ENCODE measurements at places on chromosomes 1 and 21.

GRCh38 chr1:167706931-167707877 is 14.6 kb upstream of the MPZL1 start:
- no peak for DNase-seq

- DNase-seq, result no peak
Observed at GRCh38 chr1:39501666-39502065, 10.2 kb downstream of the BMP8A start.

DNA sequence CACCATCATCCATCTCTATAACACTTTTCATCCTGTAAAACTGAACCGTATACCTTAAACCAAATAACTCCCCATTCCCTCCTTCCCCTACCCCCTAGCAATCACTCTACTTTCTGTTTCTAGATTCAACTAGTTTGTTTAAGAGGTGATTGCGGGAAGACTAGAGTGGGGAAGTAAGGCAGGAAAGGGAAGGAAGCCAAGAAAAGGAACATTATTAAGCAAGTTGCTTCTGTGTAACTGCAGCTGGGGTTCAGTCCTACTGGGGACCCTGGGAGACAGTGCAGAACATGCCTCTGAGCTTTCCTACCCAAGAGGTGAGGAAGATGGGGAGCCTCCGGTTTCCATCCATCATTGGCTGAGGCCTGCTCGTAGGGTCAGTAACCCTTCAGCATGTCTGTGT is 28.9 kb upstream of the H3-3A start:
- DNase-seq, result no peak

DNA sequence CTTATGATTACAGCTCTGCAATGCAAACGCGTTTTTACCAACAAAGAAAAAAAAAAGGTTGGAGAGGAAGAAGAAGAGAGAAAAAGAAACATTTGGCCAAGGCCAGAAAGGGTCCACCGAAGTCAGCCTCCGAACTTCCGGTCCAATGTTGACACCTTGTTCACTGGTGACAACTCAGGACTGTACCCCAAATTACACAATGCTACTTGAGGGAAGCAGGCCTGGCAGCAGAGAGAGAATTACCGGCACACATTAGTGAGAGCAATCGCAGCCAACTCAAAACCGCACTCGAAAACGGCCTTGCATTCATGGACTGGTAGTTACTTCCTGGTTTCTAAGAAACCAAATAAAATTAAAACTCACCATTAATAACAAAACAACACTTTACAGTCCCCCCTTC is 652.5 kb downstream of the KIF26B start:
- DNase-seq, result no peak

- no peak for DNase-seq
Observed at GRCh38 chr1:197995408-197996258, 78.5 kb downstream of the LHX9 start.

GRCh38 chr1:48027533-48027835 is 30.3 kb upstream of the TRABD2B start:
- no peak for DNase-seq

DNA sequence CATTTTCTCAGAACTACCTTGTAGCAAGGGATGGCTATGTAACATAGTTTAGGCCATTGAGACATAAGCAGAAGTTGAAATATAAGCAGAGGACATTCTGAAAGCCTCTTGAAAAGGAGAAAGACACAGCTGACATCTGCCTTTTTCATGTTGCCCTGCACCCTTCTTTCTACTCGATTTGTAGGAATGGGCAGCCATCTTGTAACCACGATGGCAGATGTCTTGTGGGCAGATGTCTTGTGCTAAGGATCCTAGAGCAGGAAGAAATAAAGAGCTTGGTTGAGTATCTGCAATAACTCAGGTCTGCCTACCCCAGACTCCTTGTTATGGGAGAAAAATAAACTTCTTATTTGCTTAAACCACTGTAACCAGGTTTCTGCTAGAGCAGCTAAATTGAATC is 351.0 kb downstream of the PDE4B start:
- no peak for DNase-seq

- no peak for DNase-seq
Observed at GRCh38 chr1:28323720-28324119, 5.1 kb upstream of the MED18 start.

DNA sequence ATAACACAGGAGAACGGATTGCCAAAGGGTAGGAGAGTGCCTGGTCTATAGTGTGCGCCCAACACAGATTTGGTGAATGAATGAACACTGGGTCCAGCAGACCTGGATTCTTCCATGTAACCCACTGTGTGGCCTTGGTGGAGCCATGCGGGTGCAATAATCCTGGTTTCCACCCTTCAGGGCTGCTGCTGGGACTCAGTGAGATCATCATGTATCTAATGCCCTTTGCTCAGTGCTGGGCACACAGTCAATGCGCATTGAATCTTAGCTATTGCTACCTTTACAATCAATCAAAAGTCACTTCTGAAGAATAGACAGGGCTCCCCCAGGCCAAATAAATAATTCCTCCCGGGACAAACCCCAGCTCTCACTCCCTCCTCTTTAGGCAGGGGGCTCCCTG is 5.8 kb upstream of the EPHA2 start:
- no peak for DNase-seq

GRCh38 chr21:42427809-42428419 is 24.2 kb downstream of the UBASH3A start:
- no peak for DNase-seq

DNA sequence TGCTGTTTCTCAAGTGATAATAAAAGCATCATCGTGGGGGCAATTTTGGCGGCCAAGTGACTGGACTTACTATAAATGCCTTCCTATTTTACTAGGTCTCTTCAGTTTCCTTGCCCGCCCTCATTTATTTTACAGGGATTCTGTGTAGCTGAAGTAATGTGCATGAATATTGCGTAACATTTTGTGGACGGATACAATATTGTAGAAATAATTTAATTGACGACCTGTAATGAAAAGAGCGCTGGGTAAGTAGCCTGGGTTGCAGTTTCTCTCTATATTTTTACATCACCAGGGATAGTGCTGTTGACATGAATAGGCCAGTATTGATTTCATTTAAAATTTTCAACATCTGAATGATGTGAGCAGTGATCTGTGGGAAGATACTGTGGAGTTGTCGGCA is 28.1 kb upstream of the LMO4 start:
- DNase-seq, result no peak

DNA sequence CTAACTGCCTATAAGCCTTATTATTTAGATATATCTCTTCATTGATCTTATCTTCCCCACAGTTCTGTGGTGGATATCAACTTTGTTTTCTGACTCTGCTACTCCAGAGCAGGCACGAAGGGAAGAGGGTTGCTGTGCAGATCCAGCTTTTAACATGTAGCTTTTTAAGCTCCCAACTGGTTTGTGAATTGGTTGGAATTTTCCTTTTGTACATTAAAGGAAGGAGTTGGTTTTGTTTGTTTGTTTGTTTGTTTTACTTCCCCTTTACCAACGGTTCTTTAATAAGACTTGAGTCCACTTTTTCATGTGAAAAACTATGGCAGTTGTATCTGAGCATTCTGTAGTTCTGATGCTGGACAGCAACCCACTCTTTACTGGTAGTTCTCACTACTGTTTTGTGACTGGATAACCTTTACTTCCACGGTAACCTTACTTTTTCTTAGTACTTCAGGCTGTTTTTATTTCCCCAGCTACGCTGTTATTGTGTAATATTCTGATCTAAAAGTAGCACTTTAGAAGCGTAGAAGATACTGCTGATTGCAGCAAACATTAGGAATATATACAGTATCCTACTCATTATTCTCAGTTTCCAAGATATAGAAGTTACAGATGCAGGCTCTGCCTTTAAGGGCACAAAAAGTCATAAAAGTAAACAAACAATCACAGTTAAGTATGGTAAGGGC is 1.6 kb downstream of the GNPAT start:
- no peak for DNase-seq

- no peak for DNase-seq
Observed at GRCh38 chr1:158945061-158945460, 13.7 kb downstream of the PYHIN1 start.

- no peak for DNase-seq
Observed at GRCh38 chr1:166182281-166182680, 15.5 kb upstream of the FAM78B start.

DNA sequence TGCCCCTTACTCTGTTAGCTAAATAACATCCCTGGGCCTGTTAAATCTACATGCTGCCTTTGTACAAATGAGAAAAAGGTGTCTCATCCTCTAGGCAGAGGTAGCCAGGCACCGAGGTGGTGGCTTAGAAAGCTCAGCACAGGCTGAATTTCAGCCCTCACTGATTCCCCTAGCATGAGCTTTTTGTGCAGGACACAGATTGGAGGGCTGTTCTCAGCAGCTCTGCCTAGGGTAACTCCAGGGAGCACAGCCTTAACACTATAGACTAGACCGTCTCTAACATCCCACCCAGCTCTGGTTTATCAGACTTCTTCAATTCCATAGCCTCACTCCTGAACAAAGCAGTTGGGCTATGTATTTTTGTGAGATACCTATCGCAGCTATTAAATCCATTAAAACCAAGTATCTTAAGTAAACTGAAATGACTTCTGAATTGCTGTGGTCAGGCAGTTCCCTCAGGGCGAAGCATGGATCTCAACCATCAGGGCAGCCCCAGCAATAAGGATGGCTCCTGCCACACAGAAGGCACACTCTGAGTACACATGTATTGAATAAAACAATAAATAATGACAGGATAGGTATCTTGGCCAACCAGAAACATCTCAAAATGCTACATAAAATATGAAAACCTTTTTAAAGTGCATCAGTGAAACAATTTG is 14.8 kb downstream of the S100A6 start:
- DNase-seq, result no peak

DNA sequence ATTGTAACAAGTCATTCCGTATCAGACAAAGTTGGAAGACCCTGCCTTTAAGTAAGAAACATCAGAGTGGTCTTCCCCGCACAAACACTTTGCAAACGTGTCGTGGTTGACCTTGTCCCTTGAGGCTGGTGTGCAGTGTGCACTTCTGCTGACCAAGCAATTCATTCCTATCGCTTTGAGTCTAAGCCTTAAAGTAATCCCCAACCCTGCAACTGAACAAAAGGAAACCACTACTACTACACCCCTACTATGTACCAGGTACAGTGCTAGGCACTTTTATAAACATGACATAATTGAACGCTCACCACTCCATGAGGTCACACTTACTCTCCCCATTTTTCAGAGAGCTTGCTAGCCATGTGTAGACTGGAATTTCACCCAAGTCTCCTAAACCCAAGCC is 10.6 kb downstream of the ITPKB start:
- DNase-seq, result no peak

- DNase-seq, result no peak
Observed at GRCh38 chr21:43295066-43295958, 126.5 kb downstream of the CRYAA start.

GRCh38 chr1:152823294-152823693 is 4.0 kb upstream of the LCE1A start:
- DNase-seq, result no peak

GRCh38 chr21:39587376-39587775 is 25.4 kb upstream of the B3GALT5 start:
- DNase-seq, result no peak

DNA sequence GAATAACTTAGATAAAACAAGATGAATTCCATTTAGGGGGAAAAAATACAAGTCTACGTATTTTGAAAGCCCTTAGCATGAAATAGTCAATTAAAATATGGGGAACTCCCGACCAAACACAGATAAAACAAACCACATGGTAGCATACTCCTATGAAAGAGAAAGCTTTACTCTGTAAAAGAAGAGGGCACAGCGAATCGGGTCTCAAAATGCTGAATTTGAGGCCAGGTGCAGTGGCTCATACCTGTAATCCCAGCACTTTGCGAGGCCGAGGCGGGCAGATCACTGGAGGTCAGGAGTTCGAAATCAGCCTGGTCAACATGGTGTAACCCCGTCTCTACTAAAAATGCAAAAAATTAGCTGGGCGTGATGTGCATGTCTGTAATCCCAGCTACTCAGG is 116.9 kb upstream of the TIAM1 start:
- DNase-seq, result no peak

DNA sequence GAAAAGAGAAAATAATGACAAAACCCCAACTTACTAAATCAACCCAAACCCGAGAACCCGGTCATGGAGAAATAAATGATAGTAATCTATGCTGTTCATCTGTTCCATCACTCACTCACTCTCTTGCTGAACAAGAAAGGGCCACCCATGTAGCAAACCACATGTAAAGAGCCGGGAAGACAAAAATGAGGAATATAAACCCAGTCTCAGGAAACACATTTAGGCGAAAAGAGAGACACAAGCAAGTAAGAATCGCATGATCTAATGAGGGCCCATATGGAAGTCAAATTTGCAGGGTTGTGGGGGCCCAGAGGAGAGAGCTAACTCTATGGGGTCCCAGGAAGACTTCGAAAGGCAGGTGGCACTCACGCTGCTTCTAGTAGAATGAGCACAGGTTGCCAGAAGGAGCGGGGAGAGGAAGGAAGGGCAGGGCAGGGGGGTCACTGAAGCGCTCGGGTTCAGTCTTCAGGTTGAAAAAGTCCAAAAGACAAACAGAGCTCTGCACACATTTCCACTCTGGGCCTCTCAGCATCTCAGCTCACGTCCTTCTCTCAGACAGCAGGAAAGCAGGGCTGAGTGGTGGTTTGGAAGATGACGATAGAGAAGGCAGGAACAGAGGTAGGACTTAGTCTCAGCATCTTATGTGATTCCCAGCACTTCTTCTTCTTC is 142.9 kb upstream of the KRTAP19-8 start:
- DNase-seq, result no peak

DNA sequence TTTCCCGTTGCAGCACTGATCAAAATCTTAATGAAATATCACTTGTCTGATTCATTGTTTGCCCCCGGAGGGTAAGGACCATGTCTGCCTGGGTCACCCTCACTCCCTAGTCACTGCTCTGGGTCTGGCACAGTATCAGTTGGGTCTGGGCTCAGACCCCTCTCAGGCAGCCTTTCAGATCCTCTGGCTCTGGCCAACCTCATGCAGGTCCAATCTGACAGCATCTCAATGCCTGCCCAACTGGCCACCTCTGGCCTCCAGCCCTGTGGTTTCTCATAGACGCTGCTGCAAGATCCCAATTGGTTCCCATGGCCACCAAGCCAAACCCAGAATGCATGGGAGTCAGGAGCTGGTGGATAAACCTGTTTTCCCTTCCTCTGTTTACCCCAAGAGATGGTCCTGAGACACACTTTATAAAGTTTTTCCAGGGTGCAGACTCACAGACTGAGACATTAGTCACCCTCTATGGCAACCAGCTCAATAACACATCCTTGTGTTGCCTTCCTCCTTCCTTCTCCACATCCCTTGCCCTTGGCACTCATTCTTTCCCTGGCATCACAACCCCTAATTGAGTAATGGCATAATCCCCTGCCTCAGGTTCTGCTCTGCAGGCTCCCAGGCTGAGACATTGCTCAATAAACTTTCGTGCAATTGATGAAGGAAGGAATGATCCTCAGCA is 199.2 kb downstream of the GRIK3 start:
- no peak for DNase-seq

GRCh38 chr1:246798606-246799496 is 74.6 kb downstream of the SCCPDH start:
- DNase-seq, result no peak

- no peak for DNase-seq
Observed at GRCh38 chr1:23200883-23201282, 16.4 kb downstream of the HTR1D start.

Data from CD4-positive, alpha-beta T cell treated with Interleukin-15 for 4 hours (primary cell).